ENCODE measurements at places on chromosomes 1 and 21. TPM values are rescaled to one million over a fixed set of nuclear protein-coding genes. Genes with fewer than 3 reads are reported as not detected.

- peaks cover 58% of the 10 kb centered on the region for H3K36me3 ChIP-seq
- H3K27me3 ChIP-seq: no peaks in the 10 kb centered on the region
- peak overlapping the region; percentile 50 for H3K27ac ChIP-seq
- no peak overlapping the region for H3K4me3 ChIP-seq
- H3K4me1 ChIP-seq: peaks cover 47% of the 10 kb centered on the region
Measured at GRCh38 chr1:87346130-87346814, 17.6 kb downstream of the LMO4 start.

DNA sequence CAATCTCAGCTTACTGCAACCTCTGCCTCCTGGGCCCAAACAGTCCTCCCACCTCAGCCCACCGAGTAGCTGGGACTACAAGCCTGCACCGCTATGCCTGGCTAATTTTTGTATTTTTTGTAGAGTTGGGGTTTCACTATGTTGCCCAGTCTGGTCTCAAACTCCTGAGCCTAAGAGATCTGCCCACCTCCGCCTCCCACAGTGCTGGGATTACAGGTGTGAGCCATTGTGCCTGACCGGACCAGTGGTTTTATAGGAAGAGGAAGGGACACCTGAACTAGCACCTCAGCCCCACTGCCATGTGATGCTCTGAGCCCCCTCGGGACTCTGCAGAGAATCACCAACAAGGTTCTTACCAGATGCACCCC lies 4.1 kb downstream of the CRYBG2 start:
- H3K27me3 ChIP-seq: no peaks in the 10 kb centered on the region
- H3K27ac ChIP-seq: no peak overlapping the region
- H3K4me1 ChIP-seq: peaks cover 21% of the 10 kb centered on the region
- H3K36me3 ChIP-seq: peaks cover 27% of the 10 kb centered on the region
- H3K4me3 ChIP-seq: no peak overlapping the region

- H3K27me3 ChIP-seq: no peaks in the 10 kb centered on the region
- H3K4me3 ChIP-seq: no peak overlapping the region
- no peaks in the 10 kb centered on the region for H3K4me1 ChIP-seq
- H3K36me3 ChIP-seq: peaks cover 88% of the 10 kb centered on the region
- peak; percentile 43 for DNase-seq
Measured at GRCh38 chr1:1402072-1402900, 3.2 kb upstream of the CCNL2 start.

DNA sequence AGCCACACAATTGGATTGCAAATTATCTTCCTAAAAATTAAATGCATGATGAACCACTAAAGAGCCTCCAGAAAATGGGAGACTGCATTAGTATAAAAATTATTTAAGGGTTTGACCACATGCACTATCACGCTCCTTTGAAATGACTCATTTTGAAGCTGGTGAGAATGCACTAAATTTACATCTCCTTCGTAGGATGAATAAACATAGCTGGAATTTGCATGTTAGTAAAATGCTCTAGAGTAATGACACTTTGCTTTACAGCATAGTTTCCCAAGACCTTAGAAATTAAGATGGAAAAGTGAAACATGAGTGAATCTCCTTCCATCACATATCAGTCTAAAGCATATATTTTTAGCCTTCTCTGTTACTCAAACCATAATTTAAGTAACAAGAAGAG lies 2.4 kb downstream of the PLPPR4 start:
- DNase-seq: no peak
- H3K4me1 ChIP-seq: no peaks in the 10 kb centered on the region
- peaks cover 17% of the 10 kb centered on the region for H3K27me3 ChIP-seq
- peaks cover 9% of the 10 kb centered on the region for H3K36me3 ChIP-seq

- no peaks in the 10 kb centered on the region for H3K27me3 ChIP-seq
- no peak overlapping the region for H3K27ac ChIP-seq
- H3K4me3 ChIP-seq: no peak overlapping the region
- no peaks in the 10 kb centered on the region for H3K4me1 ChIP-seq
Measured at GRCh38 chr1:67171978-67172377, 5.7 kb downstream of the IL23R start.

ABCG1 gene
- 0.19 TPM for total RNA-seq

ETV3 gene
- total RNA-seq: 39.7 TPM

DNA sequence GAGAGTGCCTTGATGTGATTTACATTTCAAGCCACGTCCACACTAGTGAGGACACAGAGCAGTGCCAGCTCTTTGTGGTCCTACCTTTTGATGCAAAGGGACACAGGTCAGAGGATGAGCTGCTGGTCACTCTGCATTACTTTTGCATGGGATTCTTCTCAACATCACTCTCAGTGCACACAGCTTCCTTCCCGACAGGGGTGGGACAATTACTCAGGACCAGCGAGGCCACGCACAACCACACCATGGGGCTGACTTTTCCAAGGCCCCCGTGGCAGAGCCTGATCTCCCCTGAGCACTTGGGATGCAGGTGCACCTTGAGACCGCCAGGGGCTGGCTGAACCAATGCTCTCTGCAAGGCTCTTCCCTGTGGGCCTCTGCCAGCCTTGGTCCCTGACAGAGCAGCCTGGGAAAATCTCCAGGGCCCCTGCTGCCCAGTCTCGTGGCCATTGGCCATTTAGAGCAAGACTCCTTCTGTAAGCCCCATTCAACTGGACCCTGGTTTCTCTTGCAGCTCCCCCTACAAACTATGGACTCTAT lies 13.2 kb upstream of the PRAMEF12 start:
- H3K36me3 ChIP-seq: no peaks in the 10 kb centered on the region
- no peak overlapping the region for H3K27ac ChIP-seq
- no peak for DNase-seq
- H3K27me3 ChIP-seq: peaks cover 74% of the 10 kb centered on the region

- no peak overlapping the region for H3K4me3 ChIP-seq
- no peak overlapping the region for H3K27ac ChIP-seq
- no peaks in the 10 kb centered on the region for H3K36me3 ChIP-seq
- H3K4me1 ChIP-seq: peaks cover 16% of the 10 kb centered on the region
Measured at GRCh38 chr1:36211841-36212240, 12.4 kb upstream of the THRAP3 start.

KCNK2 gene
- 1.1 TPM for total RNA-seq

LCE2C gene
- total RNA-seq: not detected

DNA sequence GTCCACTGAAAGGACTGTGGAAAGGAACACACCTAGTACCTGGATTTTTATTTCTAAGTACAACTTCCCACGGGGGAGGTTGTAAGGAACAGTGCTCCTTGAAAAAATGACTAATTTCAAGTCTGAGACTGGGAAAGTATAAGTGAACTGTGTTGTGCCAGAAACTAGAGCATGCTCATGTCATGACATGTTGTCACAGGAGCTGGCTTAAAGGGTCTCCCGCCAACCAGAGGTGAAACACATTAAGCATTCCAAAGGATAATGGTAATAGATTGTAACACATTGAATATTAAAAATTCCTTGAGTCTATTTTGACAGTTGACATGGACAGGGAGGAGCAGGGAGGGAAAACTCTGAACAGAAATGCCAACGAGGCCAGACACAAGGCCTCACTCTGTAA lies 6.3 kb downstream of the ATP2B4 start:
- H3K4me1 ChIP-seq: peaks cover 17% of the 10 kb centered on the region
- no peak overlapping the region for H3K4me3 ChIP-seq
- peaks cover 39% of the 10 kb centered on the region for H3K27me3 ChIP-seq
- peaks cover 17% of the 10 kb centered on the region for H3K36me3 ChIP-seq
- no peak overlapping the region for H3K27ac ChIP-seq

- no peaks in the 10 kb centered on the region for H3K27me3 ChIP-seq
- peak overlapping the region; percentile 96 for H3K27ac ChIP-seq
- H3K36me3 ChIP-seq: peaks cover 37% of the 10 kb centered on the region
- DNase-seq: peak; percentile 12
- H3K4me3 ChIP-seq: peak overlapping the region; percentile 95
Measured at GRCh38 chr1:151165281-151165737, 393 bp downstream of the LYSMD1 start.

- no peak overlapping the region for H3K4me3 ChIP-seq
- H3K27me3 ChIP-seq: peaks cover 90% of the 10 kb centered on the region
- DNase-seq: no peak
- no peaks in the 10 kb centered on the region for H3K36me3 ChIP-seq
- H3K27ac ChIP-seq: no peak overlapping the region
- H3K4me1 ChIP-seq: no peaks in the 10 kb centered on the region
Measured at GRCh38 chr1:52602856-52603600, 857 bp downstream of the GPX7 start.

GRCh38 chr1:24600551-24600950 lies 42.6 kb upstream of the SRRM1 start:
- DNase-seq: no peak
- no peak overlapping the region for H3K4me3 ChIP-seq
- peaks cover 17% of the 10 kb centered on the region for H3K36me3 ChIP-seq
- H3K27ac ChIP-seq: no peak overlapping the region
- no peaks in the 10 kb centered on the region for H3K27me3 ChIP-seq

DNA sequence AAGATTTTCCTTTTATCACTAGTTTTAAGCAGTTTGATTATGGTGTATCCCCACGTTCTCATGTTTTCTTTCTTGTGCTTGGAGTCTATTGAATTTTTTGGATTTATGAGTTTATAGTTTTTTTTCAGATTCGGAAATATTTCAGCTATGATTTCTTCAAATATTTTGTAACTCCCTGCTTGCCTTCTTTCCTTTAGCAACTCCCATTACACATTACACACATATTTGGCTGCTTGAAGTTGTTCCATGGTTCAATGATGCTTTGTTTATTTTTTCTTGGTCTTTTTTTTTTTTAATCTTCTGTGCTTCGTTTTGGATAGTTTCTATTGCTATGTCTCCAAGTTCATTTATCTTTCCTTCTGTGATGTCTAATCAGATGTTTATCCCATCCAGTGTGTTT lies 48.5 kb upstream of the WARS2 start:
- H3K4me3 ChIP-seq: no peak overlapping the region
- DNase-seq: no peak
- H3K27ac ChIP-seq: no peak overlapping the region
- H3K27me3 ChIP-seq: no peaks in the 10 kb centered on the region
- H3K4me1 ChIP-seq: no peaks in the 10 kb centered on the region
- H3K36me3 ChIP-seq: no peaks in the 10 kb centered on the region

GRCh38 chr1:19343617-19344350 lies 31.7 kb downstream of the SLC66A1 start:
- no peak for DNase-seq
- no peaks in the 10 kb centered on the region for H3K4me1 ChIP-seq
- peaks cover 33% of the 10 kb centered on the region for H3K36me3 ChIP-seq
- H3K27ac ChIP-seq: no peak overlapping the region
- H3K27me3 ChIP-seq: no peaks in the 10 kb centered on the region
- no peak overlapping the region for H3K4me3 ChIP-seq

DNA sequence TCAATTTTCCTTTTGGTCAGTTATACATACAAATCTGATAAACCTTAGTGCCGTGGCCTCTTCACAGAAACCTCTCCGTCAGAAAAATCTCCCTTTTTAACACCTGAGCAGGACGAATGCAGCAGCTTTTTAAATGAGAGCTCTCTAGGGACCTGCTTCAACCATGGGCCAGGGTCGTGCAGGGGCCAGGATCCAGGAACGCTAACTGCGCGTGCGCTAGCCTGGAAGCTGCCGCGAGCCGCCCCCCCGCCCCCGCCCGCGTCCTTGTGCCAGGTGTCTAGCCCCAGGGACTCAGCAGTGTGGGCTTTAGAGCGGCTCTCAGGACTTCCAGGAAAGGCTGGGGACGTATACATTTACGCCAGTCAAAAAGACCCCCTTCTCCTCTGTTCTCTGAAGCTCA lies 136.8 kb upstream of the FMN2 start:
- H3K36me3 ChIP-seq: no peaks in the 10 kb centered on the region
- no peak overlapping the region for H3K4me3 ChIP-seq
- H3K27ac ChIP-seq: no peak overlapping the region
- DNase-seq: no peak
- no peaks in the 10 kb centered on the region for H3K4me1 ChIP-seq

DNA sequence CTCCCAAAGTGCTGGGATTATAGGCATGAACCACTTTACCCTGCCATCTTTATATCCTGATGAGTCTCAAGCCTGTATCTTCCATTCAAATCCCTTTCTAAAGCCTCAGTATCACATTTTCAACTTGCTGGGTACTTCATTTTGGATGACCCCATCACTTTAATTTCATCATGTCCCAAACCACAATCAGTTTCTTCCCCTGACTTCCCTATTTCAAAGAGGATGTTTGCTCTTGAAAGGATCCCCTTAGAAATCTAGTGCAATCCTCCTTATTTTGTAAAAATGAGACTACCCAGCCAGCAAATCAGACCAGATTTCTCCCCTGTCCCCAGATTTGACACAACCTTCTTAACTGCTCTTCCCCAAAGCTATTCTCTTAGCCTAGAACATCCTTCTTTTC lies 7.0 kb upstream of the TRIT1 start:
- no peak overlapping the region for H3K27ac ChIP-seq
- H3K27me3 ChIP-seq: peaks cover 48% of the 10 kb centered on the region
- H3K36me3 ChIP-seq: no peaks in the 10 kb centered on the region
- no peak for DNase-seq
- H3K4me3 ChIP-seq: no peak overlapping the region

GRCh38 chr1:96865731-96866685 lies 144.4 kb downstream of the PTBP2 start:
- no peaks in the 10 kb centered on the region for H3K27me3 ChIP-seq
- no peaks in the 10 kb centered on the region for H3K4me1 ChIP-seq
- no peak overlapping the region for H3K27ac ChIP-seq
- DNase-seq: no peak

TCHH gene
- total RNA-seq: not detected

FAM177B gene
- total RNA-seq: not detected

DNA sequence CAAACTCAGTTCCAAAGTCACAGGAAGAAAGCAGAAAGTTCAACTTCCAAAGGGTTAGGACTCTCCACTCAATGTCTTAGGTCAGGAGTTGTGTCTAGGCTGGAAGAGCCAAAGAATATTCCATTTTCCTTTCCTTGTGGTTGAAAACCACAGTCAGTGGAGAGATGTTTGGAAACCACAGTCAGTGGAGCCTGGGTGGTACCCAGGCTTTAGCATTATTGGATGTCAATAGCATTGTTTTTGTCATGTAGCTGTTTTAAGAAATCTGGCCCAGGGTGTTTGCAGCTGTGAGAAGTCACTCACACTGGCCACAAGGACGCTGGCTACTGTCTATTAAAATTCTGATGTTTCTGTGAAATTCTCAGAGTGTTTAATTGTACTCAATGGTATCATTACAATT lies 11.7 kb downstream of the ATF3 start:
- peaks cover 31% of the 10 kb centered on the region for H3K36me3 ChIP-seq
- H3K4me3 ChIP-seq: no peak overlapping the region
- H3K4me1 ChIP-seq: no peaks in the 10 kb centered on the region
- H3K27ac ChIP-seq: peak overlapping the region; percentile 19
- DNase-seq: no peak
